ENCODE measurements at places on chromosomes 4 and X. TPM values are rescaled to one million over a fixed set of nuclear protein-coding genes. Genes with fewer than 3 reads are reported as not detected.

- no peak overlapping the region for H3K27ac ChIP-seq
- H3K4me3 ChIP-seq = no peak overlapping the region
- H3K4me1 ChIP-seq = no peaks in the 10 kb centered on the region
- DNase-seq = no peak
These were observed 119.7 kb downstream of the NFKB1 start for GRCh38 chr4:102620697-102621497.

Gene LRCH2
- 0.46 TPM for polyA plus RNA-seq

Gene RADX
- polyA plus RNA-seq = 1.1 TPM

- H3K4me3 ChIP-seq = no peak overlapping the region
- no peak overlapping the region for H3K27ac ChIP-seq
- H3K36me3 ChIP-seq = no peaks in the 10 kb centered on the region
These were observed 333.8 kb downstream of the C4orf33 start for GRCh38 chr4:129429581-129430320.

Gene LEF1
- 0.68 TPM for polyA plus RNA-seq

Data from heart right ventricle (tissue), 16 donors.